ENCODE measurements at places on chromosomes 13 and 19. TPM values are rescaled to one million over a fixed set of nuclear protein-coding genes. Genes with fewer than 3 reads are reported as not detected.

- no peak for DNase-seq
Observed at GRCh38 chr13:41825691-41826090, 135.2 kb downstream of the VWA8 start.

- no peak for DNase-seq
Observed at GRCh38 chr19:45123440-45123850, 30.5 kb downstream of the PPP1R37 start.

DNA sequence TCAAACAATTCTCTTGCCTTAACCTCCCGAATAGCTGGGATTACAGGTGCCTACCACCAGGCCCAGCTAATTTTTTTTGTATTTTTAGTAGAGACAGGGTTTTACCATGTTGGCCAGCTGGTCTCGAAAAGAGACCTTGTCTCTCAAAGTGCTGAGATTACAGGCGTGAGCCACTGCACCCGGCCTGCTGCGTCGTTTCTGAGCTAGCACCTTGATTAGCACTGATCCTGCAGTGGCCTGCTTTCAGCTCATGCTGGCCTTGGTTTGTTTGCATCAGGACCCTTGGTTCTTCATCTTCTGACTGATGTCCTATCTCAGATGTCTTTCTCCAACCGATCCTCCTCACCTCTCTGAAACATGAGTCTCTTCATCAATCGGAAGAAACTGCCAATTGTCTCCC lies 4.9 kb upstream of the TFDP1 start:
- DNase-seq, result peak; percentile 31

- DNase-seq, result no peak
Observed at GRCh38 chr13:24529478-24529877, 16.9 kb upstream of the PARP4 start.

DNA sequence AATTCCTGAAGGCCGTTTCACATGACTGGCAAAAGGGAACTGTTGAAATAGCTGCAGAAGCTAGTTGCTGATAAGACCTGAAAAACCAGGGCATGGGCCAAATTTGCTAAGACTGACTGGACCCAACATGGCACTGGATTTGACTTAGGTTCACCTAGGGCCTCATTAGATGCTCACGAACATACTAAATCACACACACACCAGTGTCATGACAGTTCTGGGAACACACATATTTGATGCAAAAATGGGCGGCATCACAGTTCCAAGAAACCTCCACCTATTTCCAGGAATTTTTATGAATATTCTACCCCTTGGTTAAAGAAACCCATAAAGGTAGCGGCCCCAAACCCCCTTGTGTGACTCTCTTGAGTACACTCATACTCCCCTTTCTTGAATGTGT lies 99.6 kb upstream of the OBI1 start:
- DNase-seq, result no peak

DNA sequence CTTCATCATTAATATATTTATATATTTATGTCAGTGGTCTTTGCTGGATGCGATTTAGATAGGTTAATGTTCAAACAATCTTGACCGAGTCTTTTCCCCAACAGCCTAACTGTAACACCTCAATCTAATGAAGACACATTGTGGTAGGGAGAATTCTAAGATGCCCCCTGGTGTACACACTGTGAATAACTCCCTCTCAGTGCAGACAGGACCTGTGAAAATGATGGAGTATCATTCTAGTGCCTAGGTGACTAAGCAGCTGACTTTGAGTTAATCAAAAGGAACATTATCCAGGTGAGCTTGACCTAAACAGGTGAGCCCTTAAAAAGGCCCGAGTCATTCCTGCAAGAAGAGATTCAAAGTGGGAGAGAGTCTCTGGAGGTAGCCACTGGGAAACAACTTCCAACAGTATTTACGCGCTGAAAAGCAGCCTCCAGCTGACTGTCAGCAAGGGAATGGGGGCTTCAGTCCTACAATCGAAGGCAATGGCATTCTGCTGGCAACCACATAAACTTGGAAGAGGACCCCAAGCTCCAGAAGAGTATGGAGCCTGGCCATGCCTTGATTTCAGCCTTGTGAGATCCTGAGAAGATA lies 28.0 kb upstream of the KBTBD7 start:
- DNase-seq, result no peak

GRCh38 chr13:91647361-91647990 lies 249.1 kb downstream of the GPC5 start:
- no peak for DNase-seq

DNA sequence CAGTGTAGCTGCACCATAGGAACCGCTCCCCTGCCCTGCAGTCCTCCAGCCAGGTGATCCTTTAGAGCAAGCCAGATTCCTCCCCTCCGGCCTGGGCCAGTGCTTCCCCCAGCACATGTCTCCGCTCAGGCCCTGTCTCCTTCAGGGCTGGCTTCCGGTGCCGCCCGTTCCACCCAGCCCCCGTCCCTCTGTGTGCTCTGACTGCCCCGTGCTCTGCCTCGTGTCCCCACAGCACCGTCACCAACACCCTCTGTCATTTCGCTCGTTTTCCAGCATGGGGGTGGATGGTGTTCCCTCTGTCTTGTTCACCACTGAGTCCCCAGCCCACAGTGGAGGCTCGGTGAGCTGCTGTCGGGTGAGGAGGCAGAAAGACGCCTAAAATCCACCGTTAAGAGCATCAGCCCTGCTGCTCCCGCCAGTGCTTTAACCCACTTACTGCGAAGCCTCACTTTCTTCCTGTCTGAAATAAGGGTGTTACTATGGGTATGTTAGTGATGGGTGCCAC lies 54.5 kb downstream of the TSSK6 start:
- DNase-seq, result peak; percentile 80

DNA sequence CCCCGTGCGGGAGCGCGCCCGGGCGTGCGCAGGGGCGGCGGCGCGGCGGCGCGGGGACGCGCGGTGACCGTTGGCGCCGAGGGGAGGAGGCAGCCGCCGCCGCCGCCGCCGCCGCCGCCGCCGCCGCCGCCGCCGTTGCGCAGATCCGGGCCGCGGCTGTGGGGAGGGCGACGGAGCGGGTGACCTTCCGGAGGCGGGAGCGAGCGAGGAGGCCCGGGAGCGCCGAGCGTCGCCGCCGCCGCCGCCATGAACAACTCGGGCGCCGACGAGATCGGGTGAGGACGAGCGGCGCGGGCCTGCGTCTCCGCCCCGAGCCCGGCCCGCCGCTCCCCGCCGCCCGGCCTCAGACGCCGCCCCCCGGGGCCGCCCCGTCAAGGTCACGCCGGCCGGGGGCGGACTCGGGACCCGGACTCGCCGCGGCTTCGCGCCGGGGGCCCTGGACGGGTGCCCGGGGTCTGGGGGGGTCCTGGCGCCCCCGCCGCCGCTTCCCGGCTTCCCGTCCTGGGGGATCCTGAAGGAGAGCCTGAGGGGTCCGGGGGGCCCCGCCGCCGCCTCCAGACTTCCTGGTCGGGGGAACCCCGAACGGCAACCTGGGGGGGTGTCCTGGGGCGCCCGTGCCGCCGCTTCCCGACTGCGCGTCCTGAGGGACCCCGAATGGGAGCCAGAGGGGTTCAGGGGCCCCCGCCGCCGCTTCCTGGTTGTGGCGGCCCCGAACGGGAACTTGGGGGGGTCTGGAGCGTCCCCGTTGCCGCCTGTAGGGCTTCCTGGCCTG lies at the start of gene DAZAP1:
Gene DAZAP1, plus strand, starts transcription at position 59 of the 772 bp plus-strand sequence. Its CDS starts 188 bp downstream, at position 247.
- peak; percentile 83 for DNase-seq

DNA sequence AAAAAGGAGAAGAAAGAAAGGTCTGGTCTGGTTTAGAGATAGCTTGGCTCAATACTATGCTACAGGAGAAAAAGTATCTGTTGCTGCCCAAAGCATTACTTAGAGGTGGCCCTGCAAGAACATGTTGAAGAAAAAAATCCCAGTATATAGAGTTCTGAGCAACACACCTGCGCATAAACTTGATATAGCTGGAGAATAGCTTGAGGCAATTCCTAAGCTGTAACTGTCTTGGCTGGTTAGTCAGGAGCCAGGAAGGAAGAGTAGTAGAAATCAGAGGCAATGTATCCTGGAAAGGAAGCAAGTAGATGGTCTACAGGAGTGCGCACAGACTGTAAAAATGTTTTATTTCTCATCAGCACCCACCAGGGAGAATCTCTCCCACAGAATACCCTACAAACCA lies 209.7 kb downstream of the SLITRK1 start:
- DNase-seq, result no peak

GRCh38 chr13:26749285-26749684 lies 11.3 kb downstream of the GPR12 start:
- no peak for DNase-seq

DNA sequence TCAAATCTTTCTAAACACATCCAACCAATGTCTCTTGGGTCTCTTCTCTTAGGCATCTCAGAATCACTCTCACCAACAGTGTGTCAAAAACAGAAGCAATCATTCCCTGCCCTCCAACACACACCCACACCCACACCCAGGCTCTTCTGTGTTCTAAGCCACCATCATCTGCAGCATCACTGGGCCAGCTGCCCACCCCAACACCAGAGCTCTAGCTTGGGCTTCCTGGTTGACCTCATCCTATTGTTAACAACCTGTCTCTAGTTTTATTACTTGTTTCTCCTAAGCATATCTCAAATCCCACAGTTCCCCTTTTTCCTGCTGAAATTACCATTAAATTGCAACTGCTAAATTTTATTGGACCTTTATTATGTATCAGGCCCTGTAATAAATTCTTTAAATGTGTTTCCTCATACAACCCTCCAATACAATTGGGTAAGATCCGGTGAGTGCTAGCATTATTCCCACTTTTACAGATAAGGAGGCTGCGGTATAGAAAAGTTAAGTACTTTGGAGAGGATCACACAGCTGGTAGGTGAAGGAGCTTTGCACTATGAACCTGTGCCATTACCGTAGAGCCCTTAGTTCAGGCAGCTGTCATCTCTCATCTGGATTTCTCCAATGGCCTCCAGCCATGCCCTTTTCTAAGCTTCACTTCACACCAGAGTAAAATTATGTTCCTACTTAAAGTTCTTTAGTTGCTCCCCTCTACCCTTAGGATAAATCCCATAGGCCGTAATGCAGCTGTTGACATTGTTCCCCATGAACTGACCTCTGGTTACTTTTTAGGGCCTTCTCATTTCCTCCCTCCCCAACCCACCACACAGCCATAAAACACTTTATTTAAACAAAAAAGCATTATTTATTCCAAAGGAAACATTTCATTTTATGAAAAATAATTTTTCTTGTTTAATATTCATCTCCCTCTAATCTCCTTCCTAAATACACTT lies 227.7 kb downstream of the B3GLCT start:
- DNase-seq, result no peak

PSG1 gene
- not detected for total RNA-seq

PKN1 gene
- 159 TPM for total RNA-seq

CD33 gene
- 20.7 TPM for total RNA-seq

ZNF844 gene
- total RNA-seq, result 12.0 TPM

Measured in upper lobe of right lung (tissue), 1 donor.